ENCODE measurements at places on chromosomes 7 and 10.

DNA sequence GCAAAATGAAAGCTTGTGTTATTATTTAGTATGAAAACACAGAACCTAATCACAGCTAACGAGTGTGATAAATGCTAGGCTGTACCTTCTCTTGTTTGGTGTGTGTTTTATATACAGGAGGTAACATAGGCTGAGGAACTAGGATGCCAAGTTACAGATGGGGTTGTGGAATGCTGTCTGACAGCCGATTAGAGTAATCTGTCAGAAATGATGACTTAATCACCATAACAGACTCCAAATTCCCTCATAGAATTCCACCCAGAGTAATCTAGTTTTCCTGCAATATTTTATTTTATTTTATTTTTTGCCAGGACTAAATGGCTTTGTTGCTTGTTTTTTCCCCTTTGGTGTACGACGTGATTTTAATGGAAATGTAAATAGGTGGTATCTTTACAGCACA, 221.2 kb downstream of the CELF2 start:
- DNase-seq: no peak

GRCh38 chr7:36127075-36127740, 25.8 kb upstream of the EEPD1 start:
- DNase-seq: no peak

DNA sequence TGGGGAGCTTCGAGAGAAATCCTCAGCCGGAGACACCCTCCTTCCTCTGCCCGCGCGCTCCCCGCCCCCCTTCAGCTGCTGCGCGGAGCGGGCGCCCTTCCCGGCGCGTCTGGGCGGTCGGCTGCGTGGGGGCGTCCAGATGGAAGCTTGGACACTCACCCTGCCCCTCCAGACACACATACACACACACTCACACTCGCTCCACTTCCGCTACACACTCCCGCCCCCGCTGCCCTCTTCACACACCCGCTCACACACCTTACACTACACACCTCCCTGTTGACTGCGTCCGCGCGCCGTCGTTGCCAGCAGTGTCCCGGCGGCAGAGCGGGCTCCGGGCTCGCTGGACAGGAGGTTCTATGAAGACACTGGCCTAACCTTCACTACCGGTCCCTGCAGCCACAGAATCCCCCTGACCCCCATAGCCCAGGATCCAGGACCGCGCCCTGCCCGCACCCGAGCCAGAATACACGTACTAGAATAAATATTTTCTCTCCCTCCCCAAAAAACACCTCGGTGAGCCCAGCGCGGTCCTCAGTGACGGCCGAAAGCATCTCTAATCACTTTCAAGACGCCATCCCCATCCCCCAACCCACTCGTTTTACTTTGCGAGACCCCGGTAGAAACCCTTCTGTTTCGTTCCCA, 1.1 kb upstream of the EGR2 start:
- DNase-seq: no peak

DNA sequence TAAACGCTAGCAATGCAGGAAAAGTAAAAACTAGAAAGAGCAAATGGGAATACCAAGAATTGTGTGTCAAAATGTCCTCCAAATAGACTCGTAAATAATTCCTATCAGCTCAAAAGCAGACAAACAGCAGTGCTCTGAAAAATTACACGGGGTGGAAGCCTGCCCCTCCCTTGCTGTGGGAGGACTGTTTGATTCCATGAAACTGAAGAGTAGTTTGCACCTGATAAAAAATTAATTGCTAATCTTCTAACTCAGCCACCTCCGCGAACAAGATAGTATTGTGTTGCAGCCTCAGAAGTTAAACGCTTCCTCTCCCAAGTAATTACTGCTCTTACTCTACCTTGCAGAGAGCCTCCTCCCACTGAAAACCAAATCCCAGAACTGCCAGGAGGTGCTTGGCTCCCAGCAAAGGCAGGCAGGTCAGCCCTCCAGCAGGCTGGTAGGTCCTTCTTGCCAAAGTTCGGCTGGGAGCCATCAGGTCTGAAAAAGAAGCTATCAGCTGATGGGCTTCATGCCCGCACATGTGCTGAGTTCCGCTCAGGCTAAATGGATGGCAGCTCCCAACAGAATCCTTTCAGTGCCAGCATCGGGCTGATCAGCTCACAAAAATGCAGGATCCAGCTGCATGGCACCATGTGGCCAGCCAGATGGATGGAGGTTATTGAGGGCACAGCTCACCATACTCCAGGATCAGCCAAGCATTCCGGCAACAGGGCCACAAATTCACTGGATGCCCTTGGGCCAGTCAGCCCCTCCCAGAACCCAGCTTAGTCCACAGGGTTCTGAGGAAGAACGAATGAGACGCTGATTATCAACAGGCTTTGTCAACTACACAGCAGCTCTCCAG, 37.1 kb downstream of the MAD1L1 start:
- no peak for DNase-seq

GRCh38 chr10:77236700-77237099, 400.9 kb downstream of the KCNMA1 start:
- no peak for DNase-seq

- no peak for DNase-seq
Measured at GRCh38 chr10:4283846-4284610, 499.0 kb upstream of the KLF6 start.

- peak; percentile 73 for DNase-seq
Measured at GRCh38 chr7:129376778-129377700, 57.2 kb upstream of the STRIP2 start.

DNA sequence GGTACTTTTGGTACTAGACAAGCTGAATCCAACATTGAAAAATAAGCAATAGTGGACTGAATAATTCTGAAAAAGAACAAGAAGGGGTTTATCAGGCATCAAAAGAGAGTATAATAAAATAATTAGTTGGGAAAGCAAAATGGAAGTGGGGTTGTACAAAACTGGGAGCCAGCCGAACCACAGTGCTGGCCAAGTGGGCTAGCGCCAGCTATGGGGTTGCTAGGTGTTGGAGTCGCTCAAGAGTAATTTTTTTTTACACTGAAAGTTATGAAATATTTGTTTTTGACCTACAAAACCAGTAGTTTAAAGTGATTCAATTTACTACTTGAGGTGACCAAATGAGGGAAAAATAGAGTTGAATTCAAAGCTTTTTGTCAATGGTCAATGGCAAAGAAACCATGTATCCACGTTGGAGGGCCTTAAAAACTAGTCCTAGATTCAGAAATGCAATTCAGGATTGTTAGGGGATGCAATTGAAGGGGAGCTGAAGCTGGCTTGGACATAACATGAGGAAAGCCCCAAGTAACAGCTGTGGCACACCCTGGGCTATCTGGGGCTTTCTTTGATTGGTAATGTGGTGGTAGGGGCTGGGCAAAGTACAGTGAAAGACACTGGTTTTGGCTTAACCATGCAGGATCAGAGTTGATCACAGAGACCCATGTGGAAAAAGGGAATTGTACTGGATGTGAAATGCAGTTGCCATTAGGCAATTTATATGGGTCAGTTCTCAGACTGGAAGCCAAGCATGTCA, 28.3 kb upstream of the MSMB start:
- DNase-seq: peak; percentile 11

GRCh38 chr10:124019886-124020797, 73.3 kb downstream of the CHST15 start:
- DNase-seq: no peak

- no peak for DNase-seq
Measured at GRCh38 chr7:105635197-105635596, 53.9 kb upstream of the EFCAB10 start.

DNA sequence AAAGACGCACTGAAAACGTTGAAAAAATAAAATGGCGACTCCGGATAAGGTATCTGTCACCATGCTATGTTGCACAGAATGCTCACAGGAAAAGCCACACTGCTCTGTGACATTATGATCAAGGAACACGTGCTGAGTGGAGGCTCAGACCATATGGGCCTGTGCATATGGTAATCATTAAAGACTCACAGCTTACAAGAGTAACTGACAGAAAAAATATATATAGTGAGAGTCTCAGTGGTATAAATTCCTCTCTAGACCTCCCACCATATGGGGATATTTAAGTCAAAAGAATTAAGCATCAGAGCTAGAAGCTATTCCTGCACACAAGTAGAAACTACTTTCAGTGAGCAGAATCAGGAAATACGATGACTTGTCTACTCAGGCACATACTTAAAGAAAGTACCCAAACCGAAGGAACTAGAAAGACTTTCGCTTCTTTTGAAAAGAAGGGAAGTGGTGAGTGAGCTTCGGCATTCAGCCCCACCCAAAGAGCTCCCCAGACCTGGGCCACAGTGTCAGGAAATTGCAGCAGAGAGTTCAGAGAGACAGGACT, 65.1 kb upstream of the MPP7 start:
- DNase-seq: peak; percentile 4

- peak; percentile 14 for DNase-seq
Measured at GRCh38 chr10:132443983-132444876, 47.2 kb downstream of the PWWP2B start.

DNA sequence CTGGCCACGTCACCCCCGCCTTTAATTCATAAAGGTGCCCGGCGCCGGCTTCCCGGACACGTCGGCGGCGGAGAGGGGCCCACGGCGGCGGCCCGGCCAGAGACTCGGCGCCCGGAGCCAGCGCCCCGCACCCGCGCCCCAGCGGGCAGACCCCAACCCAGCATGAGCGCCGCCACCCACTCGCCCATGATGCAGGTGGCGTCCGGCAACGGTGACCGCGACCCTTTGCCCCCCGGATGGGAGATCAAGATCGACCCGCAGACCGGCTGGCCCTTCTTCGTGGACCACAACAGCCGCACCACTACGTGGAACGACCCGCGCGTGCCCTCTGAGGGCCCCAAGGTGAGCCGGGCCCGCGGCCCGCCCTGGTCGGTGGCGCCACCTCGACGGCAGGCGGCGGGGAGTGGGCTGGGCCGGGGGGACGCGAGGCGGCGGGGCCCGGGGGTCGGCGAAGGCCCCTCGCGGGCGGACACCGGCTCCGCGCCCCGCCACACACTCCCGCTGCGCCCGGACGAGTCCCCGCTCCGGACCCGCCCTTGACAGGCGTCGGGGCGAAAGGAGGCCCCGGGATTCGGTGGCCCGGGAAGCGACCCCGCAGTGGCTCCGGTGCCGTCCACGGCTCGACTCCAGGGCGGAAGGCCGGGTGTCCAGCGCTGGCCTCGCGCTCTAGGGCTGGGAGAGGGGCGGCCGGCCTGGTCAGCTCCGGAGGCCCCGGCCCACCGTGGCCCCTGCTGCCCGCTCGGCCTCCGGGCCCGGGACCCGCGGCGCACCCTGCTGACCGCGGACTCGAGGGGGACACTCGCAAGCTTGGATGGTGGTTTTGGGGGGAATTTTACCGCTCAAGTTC, 557 bp downstream of the BAG3 start:
- no peak for DNase-seq

DNA sequence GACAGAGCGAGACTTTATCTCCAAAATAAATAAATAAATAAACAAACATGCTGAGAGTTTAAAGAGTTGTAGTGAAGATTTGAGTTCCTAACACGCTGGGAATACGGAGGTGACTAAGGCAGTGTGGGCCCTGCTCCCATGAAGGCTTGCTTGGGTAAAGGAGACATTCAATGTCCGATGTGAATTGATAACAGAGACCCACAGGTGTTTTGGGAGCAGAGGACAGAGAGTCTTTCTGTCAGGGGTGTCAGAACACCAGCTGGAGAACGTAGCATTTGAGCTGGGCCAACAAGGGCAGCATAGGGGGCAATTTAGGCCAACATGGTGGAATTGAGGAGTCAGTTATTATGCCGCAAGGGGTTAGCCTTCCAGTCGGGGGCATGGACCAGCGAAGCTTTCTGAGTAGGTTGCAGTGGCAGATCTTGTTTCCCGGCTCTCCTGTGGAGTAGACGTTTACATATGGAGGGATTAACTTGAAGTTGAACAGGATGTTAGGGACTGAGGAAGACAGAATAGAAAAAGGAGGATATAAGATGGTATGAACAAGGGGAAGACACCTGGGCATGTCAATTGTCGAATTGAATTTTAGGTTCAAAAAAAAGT, 5.6 kb downstream of the PROSER2 start:
- DNase-seq: no peak

- no peak for DNase-seq
Measured at GRCh38 chr7:154569916-154570315, 433.0 kb downstream of the PAXIP1 start.

GRCh38 chr10:46277840-46278239, 9.0 kb upstream of the ANTXRL start:
- no peak for DNase-seq

- DNase-seq: no peak
Measured at GRCh38 chr7:405489-406211, 114.0 kb downstream of the PDGFA start.

- DNase-seq: no peak
Measured at GRCh38 chr7:22821702-22822485, 755 bp downstream of the TOMM7 start.

- no peak for DNase-seq
Measured at GRCh38 chr10:69047111-69047832, 40.6 kb upstream of the SRGN start.

DNA sequence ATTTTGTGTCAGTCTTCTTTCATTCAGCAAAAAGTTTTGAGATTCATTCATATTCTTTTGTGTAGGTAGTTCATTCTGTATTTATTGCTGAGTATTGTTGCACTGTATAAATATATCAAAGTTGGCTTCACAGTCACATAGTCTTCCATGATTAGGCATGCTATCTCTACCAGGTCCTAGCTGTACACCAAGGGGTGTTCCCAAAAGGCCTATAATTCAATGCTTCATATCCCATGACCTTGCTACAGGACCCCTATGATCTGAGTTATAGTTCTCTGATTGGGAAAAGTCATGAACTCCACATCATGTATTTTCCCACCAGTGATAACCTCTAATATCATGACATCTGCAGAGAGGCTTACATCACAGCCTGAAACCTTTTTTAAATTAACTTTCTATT, 47.3 kb upstream of the MAGI2 start:
- DNase-seq: no peak

DNA sequence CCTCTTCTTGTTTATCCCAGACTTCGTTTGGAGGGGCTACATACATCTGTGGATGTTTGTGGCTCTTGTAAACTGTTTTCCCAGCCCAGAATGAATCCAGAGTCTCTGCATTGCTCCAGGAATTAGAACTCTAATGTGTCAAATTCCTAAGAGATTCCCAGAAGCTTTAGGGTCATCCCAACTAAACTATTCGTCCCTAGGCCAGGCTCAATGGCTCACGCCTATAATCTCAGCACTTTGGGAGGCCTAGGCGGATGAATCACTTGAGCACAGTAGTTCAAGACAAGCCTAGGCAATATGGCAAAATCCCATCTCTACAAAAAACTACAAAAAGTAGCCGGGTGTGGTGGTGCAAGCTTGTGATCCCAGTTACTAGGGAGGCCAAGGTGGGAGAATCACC, 28.5 kb downstream of the ARHGAP19 start:
- no peak for DNase-seq

GRCh38 chr7:77450054-77450453, 33.9 kb upstream of the GSAP start:
- no peak for DNase-seq

- DNase-seq: peak; percentile 13
Measured at GRCh38 chr10:11424456-11425295, 186.8 kb downstream of the USP6NL start.

- DNase-seq: no peak
Measured at GRCh38 chr7:121017586-121017985, 29.1 kb downstream of the CPED1 start.

Measured in AML-193 (cell line).